ENCODE measurements at places on chromosomes 11 and 22. TPM values are rescaled to one million over a fixed set of nuclear protein-coding genes. Genes with fewer than 3 reads are reported as not detected.

Gene HTR3B
- total RNA-seq: 0.41 TPM

Gene LRRC55
- 15.9 TPM for total RNA-seq

Gene OR8D1
- not detected for total RNA-seq

Gene SMIM35
- not detected for total RNA-seq

Gene SAA2
- 0.41 TPM for total RNA-seq

Gene LMO2
- total RNA-seq: 17.1 TPM

Gene COPB1
- total RNA-seq: 170 TPM

Gene CXCR5
- total RNA-seq: not detected

Gene TLCD5
- total RNA-seq: 16.3 TPM

Gene CD3G
- total RNA-seq: not detected

Gene CHRM4
- 6.1 TPM for total RNA-seq

Gene KCNQ1OT1
- total RNA-seq: 2.0 TPM

Gene ROBO4
- total RNA-seq: 1.6 TPM

Gene MN1
- 26.5 TPM for total RNA-seq

Gene RBX1
- 96.2 TPM for total RNA-seq

Gene BTG4
- not detected for total RNA-seq

Gene RASGRP2
- 24.9 TPM for total RNA-seq

Gene FAM181B
- 13.0 TPM for total RNA-seq

Gene KRTAP5-7
- total RNA-seq: under 0.01 TPM

Gene DCHS1
- total RNA-seq: 38.3 TPM

Gene SCUBE1
- total RNA-seq: 26.1 TPM

Gene SEPTIN5
- total RNA-seq: 132 TPM

Gene GGTLC2
- not detected for total RNA-seq

Gene ARHGAP42
- 7.3 TPM for total RNA-seq

Gene ASPHD2
- 14.3 TPM for total RNA-seq

Gene LBHD1
- total RNA-seq: 3.3 TPM

Gene OSM
- 0.41 TPM for total RNA-seq

Gene TCN2
- 11.0 TPM for total RNA-seq

Gene HSCB
- total RNA-seq: 6.9 TPM

Gene PHF5A
- total RNA-seq: 53.0 TPM

Gene ZNF214
- total RNA-seq: 15.9 TPM

Gene NKAPD1
- total RNA-seq: 46.9 TPM

Gene GP1BB
- 24.1 TPM for total RNA-seq

Gene KDM2A
- total RNA-seq: 35.5 TPM
